Retina (tissue), 1 donor: ENCODE measurements at places on chromosomes 4 and X.

DNA sequence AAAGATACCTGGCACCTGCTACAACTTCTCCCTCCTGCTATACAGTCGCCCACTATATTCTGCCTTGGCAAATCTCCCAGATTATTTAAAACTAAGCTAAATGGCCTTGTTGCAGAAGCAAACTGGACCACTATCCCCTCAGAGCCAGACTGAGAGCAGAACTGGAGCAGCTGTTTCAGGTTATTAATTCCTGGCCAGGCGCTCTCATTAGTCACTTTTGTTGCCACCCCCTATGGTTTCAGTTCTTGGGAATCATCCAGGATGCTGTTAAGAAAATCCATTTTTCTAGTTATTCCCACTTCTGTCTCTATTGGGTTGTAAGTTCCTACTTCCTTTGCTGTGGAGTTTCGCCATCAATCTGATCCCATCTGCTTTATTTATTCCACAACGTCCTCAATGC lies 30.1 kb downstream of the ADGRA3 start:
- DNase-seq, result no peak

- no peak for DNase-seq
Observed at GRCh38 chrX:47579537-47579936, 2.7 kb upstream of the TIMP1 start.

GRCh38 chr4:84672177-84672576 lies 89.2 kb downstream of the CDS1 start:
- no peak for DNase-seq

- DNase-seq, result no peak
Observed at GRCh38 chr4:105170711-105171110, 24.0 kb downstream of the TET2 start.

DNA sequence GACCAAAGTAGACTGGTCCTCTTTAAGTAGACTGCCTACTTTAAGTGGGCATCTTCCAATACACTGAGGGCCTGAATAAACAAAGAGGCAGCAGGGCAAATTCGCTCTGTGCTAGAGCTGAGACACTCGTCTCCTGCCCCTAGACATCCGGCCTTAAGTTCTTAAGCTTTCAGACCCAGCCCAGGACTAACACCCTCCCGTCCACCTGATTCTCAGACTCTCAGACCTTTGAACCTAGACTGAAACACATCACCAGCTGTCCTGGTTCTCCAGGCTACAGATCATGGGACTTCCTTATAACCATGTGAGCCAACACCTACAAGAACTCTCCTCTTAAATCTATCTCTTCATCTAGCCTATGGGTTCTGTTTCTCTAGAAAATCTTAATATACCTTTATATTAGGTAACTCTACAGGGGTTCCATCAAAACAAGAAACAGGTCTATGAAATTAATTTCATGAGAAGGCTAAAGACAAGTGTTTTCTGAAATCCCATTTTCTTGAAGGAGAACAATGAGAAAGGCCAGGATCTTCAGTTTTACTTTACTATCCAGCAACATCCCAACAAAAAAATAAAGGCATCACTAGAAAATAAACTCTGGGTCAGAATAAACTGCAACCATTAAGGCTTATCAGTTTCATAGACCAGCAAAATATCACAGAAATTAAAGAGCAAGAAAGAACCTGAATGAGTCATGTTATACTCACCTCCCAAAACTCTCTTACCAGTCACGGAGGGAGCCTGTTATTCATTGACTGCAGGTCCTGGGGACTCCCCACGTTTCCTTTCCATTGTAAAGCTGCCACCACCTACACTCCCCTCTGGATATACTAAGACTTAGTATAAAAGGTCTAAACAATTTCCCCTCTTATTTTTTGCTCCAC lies 14.8 kb downstream of the ADGRA3 start:
- DNase-seq, result no peak

- no peak for DNase-seq
Observed at GRCh38 chrX:150845091-150845490, 53.4 kb downstream of the CD99L2 start.

GRCh38 chr4:102362922-102363432 lies 17.7 kb upstream of the SLC39A8 start:
- no peak for DNase-seq

- DNase-seq, result no peak
Observed at GRCh38 chrX:44474410-44474809, 68.2 kb downstream of the FUNDC1 start.

DNA sequence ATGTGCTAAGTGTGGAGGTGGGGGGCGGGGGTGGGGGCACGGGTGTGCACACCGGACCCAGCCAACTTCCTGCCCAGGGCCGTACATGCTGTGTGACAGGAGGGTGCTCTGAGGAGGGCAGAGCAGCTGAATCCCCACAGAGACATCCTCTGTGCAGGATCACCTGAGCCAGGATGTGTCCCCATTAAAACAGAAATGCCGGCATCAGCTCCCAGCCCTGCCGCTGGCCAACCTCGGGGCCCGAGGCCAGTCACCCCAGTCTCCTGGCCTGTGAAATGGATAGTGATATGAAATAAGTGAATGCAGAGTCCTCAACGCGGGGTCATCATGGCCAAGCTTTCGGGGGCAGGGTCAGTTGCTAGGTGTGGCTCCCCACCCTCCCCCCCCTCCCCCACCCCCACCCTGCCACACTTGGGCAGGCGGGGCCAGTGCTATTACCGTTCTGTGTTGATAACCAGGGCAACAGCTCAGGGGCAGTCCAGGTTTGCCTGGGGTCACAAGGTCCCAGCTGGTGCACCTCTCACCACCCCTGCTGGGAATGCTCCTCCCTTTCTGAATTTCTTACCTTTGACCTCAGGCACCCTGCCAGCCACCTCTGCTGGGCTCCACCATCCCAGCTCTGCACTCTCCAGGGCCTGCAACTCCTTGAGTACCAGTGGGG lies 227.2 kb upstream of the PSAPL1 start:
- DNase-seq, result no peak

- no peak for DNase-seq
Observed at GRCh38 chrX:115054876-115055275, 37.5 kb upstream of the IL13RA2 start.
